ENCODE measurements at places on chromosomes 5 and 9. TPM values are rescaled to one million over a fixed set of nuclear protein-coding genes. Genes with fewer than 3 reads are reported as not detected.

ARL14EPL gene
- total RNA-seq = not detected

GOLM1 gene
- 1.1 TPM for total RNA-seq

DNA sequence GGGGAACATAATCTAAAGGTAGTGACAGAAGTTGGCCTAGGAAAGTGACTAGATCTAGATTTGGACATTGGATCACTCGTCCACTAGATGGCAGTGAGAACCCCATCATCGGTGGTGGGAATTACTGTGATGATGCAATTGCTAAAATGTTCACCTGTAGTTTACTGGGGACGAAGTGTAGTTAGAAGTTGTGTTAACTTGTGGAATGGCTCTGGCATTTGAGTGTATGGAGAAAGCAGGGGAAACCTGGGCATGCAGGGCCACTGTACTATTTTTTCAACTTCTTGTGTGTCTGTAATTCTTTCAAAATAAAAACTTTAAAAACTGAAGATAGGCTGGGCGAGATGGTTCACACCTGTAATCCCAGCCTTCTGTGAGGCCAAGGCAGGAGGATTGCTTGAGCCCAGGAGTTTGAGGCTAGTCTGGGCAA lies 75.5 kb downstream of the PHAX start:
- DNase-seq = peak; percentile 45

- DNase-seq = no peak
These were observed 26.3 kb upstream of the FST start for GRCh38 chr5:53453898-53454718.

C9orf50 gene
- total RNA-seq = not detected

SPINK5 gene
- total RNA-seq = not detected

FCN2 gene
- total RNA-seq = not detected

GRCh38 chr5:32319392-32319791 lies 6.7 kb upstream of the MTMR12 start:
- no peak for DNase-seq

DNA sequence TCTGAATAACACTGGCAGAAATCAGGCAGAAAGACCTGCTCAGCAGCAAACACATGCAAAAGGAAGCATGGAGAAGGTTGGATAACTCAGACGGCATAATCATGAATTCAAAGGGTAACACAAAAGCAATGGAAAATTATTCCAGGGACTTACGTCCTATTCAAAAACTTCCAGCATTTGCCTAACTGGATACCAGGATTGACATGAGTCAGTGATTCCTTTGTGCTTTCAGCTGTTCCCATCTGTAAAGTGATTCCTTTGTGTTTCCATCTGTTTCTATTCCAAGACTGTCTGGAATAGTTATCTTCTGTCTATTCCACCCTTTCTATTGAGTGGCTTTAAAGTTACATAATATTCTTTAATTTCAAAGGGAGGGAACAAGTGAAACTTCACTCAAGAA lies 1361.7 kb upstream of the CDH9 start:
- no peak for DNase-seq

DNA sequence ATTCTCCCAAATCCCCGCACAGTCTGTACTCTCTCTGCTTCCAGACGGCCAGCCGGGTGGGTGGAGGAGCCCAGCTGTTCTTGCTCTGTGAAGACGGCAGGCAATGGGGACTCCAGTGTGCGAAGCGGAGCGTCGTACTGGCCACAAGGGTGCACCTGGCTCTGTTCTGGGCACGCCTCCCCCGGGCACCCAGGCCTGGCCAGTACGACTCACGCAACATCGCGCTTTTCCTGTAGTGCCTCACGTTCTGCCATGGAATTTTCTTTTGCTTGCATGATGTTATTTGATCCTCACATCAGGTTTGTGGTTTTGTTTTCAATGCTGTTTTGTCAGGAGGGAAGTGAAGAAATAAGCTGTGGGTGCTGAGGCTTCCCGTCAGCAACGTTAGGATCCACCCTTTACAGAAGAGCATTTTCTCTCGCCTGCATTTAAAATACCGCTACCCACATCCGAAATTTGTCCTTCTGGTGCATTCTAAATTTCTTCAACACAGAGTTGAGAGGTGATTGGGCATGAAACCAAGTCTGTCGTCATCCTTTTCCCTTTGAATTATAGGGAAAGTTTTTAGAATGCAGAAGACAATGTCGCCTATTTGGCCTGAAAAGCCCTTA lies 311.7 kb downstream of the TRIM36 start:
- peak; percentile 20 for DNase-seq

GFPT2 gene
- under 0.01 TPM for total RNA-seq

GRCh38 chr9:131590907-131591844 lies 45.9 kb downstream of the PRRT1B start:
- peak; percentile 44 for DNase-seq

KIF20A gene
- total RNA-seq = 2.4 TPM

DNA sequence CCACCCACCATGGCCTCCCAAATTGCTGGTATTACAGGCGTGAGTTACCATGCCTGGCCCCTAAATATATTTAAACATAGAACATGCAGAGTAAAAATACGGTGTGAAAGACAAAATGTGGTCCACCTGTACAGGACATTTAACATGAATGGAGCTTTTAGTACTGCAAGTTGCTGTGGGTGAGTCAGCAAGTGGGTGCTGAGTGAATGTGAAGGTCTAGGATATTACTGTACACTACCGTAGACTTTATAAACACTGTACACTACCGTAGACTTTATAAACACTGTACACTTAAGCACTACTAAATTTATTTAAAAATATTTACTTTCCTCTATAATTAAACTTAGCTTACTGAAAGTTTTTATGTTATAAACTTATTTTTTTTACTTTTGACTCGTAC lies 317.8 kb downstream of the PRDM9 start:
- DNase-seq = no peak

TEK gene
- 1.6 TPM for total RNA-seq

DNA sequence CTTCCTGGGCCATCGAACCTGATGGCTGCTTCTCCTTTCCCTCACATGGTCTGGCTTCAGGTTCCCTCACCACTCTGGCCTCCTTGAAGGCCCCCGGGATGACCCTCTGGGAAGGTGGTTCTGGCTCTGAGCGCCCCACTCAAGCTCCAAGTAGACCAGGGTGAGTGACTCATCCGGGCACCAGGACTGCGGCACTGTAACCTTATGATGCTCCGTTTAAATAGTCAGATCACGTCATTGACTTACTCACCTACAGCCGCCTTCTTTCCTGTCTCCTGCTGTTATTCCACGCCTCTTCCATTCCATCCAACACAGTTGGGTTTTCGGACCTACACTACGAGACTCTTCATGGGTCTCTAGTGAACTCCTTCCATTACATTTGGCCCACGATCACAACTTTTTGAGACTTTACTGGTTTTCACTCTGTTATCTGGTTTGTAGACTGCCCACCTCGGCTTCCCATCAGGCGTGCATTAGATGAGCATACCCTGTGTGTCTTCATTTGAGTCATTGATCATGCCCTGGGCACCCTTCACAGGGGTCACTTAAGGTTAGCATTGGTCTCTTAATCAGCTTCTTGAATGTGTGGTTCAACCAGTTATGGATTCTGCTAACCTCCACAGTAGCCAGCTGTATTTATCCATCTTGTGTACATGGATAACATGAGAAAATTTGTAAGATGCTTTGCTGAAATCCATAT lies 138.8 kb upstream of the LMX1B start:
- DNase-seq = no peak

DNA sequence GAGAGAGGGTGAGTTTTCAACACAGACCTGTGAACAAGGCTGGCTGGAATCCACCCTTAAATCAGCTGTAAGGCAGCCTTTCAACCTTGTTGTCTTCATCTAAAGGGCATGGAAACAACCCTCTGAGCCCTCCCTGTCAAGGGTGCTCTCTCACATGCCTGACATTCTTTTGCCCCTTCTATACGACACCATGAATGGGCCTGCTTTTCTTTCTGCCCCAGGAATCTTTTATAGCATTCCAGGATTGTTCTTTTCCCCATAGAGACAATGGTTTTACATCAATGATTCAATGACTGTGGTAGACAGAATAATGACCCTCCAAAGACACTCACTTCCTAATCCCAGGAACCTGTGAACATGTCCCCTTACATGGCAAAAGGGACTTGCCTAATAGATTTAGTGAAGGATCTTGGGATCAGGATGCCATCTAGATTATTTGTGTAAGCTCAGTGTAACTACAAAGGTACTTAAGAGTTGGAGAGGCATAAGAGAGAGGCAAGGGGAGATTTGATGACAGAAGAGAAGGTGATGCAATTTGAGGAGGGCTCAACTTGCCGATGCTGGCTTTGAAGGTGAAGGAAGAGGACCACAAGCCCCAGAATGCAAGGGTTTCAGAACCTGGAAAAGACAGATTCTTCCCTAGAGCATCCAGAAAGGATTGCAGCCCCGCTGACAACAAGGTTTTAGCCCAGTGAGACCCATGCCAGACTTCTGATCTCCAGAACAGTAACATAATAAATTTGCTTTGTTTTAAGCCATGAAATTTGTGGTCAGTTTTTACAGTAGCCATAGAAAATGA lies 29.2 kb upstream of the HMHB1 start:
- DNase-seq = no peak

DNA sequence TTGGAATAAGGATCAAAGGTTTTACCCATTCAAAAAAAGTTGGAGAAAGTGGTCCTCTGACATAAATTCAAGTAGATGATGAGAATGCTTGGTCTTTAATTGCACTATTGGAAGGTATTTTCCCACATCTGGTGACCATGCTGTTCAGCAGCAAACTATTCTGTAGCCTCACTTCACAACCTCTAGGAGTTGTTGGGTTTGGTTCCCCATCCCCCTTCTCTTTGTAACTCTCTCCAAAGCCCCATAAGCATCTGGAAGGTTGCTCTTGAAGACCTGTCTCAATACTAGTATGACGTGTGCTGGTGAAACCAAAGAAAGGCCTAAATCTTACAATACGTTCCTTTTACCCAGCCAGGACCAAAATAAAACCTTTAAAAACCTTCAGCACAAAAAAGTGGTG lies 8.5 kb downstream of the RGMB start:
- no peak for DNase-seq

DNA sequence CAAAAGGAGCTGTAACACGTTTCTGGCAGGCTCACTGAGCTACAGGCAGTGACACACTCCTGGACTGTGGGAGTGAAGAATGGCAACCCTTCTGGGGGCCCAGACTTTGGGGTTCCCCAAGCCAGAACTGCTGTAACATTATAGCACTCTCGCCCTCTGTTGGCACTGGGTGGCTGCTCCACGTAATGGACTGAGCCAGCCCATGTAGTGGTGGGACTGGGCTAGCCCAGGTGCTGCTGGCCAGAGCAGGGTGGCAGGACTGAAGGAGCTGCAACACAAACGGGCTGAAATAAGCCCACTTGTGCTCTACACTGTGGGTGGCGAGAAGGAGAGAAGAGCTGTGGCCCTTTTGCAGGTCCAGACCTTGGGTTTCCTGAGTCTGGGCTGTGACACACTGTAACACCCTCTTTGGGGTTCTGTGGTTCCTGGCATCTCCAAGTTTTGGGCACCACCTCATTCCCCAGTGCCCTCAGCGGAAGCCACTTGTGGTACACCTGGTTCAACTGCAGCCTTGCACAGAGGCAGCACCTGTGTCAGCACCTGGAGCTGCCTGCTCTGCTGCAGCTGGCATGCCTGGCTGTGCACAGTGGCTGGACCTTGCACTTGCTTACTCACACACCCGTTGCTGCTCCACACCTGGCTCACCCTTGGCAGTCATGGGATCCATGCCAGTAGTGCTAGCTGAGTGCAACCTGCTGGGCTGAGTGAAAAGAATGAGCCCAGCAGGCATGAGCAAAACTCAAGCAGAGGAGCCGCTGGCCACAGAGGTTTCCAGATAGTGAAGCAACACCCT lies 95.0 kb upstream of the PRR16 start:
- no peak for DNase-seq

GRCh38 chr9:1125741-1126140 lies 75.6 kb downstream of the DMRT2 start:
- DNase-seq = no peak

Measured in hematopoietic multipotent progenitor cell (in vitro differentiated cells).